ENCODE measurements at places on chromosomes 4 and X.

- no peak for DNase-seq
These were observed 190.6 kb downstream of the CCSER1 start for GRCh38 chr4:90317785-90318184.

GRCh38 chr4:6217716-6218381 lies 17.5 kb upstream of the JAKMIP1 start:
- no peak for DNase-seq

- DNase-seq: no peak
These were observed 357 bp upstream of the ADGRG2 start for GRCh38 chrX:19122641-19123009.

DNA sequence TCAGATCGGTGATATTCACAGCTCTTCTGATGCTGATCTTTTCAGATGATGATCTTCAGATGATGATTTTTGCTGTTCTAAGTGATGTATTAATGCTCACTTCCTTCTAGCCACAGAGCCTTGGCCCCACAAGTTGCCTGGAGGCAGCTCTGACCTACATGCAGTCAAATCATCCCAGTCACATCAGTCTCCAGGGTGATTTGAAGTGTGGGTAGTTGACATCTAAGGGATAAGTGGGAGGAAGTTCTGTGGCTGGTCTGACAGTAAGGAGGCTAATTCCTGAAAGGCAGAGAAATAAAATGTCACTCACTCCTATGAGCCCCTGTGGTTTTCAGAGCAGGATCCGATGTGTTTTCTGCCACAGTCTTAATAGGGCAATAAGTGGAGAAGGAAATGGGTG lies 79.8 kb upstream of the RPL34 start:
- no peak for DNase-seq

GRCh38 chr4:5752376-5753184 lies 41.6 kb downstream of the EVC start:
- no peak for DNase-seq

DNA sequence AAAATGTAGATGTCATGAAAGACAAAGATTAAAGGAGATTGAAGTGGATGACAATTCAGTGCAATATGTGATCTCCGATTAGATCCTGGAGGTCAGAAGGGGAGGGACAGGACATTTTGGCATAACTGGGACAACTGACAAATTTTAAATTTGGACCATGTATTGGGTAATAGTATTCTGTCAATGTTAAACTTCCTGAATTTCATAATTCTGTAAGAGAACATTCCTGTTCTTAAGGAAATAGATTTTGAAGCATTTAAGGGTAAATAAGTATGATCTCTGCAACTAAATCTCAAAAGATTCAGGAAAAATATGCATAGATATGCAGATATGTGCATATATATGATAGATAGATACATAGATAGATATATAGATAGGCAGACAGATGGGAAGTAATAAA lies 11.0 kb downstream of the ODAPH start:
- no peak for DNase-seq

DNA sequence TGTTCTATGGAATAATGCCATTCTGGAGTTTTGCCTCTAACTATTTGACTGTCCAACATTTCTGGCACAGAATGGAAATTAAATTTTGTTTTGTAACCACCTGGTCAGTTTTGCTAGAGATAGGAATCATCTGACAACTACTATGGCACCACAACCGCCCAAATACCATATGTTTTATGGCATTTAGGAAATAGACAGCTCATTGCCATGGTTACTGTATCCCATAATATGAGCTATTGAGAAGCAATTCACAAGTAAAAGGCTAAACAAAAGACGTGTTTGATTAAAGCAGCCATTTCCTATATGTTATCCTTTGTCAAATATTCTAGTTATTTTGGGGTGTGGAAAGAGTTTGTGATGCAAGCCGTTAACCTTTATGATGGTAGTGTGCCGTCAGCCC lies 1105.3 kb upstream of the LCORL start:
- no peak for DNase-seq

Data from NCI-H2107 (cell line).